IgD-negative memory B cell (primary cell): ENCODE measurements at places on chromosomes 5 and 9. TPM values are rescaled to one million over a fixed set of nuclear protein-coding genes. Genes with fewer than 3 reads are reported as not detected.

Gene SVEP1
- polyA plus RNA-seq, result not detected

Gene PPP3R2
- polyA plus RNA-seq, result not detected

Gene C9orf50
- polyA plus RNA-seq, result not detected

Gene BRD9
- polyA plus RNA-seq, result 19.3 TPM

Gene PHF24
- 0.06 TPM for polyA plus RNA-seq

Gene CDKN2B
- polyA plus RNA-seq, result 0.23 TPM

Gene NMUR2
- polyA plus RNA-seq, result not detected

Gene C5orf52
- polyA plus RNA-seq, result not detected

Gene MSX2
- not detected for polyA plus RNA-seq

Gene INSL6
- 0.38 TPM for polyA plus RNA-seq

Gene ZFP37
- 2.5 TPM for polyA plus RNA-seq

Gene ANKRD34B
- not detected for polyA plus RNA-seq

Gene CCL21
- polyA plus RNA-seq, result not detected

Gene SETD9
- 7.3 TPM for polyA plus RNA-seq

Gene BAAT
- not detected for polyA plus RNA-seq

Gene MUSK
- not detected for polyA plus RNA-seq

Gene COL27A1
- polyA plus RNA-seq, result not detected

Gene GFI1B
- polyA plus RNA-seq, result 0.74 TPM

Gene PIP5K1B
- polyA plus RNA-seq, result 5.0 TPM

Gene TERT
- polyA plus RNA-seq, result not detected

Gene NOXA1
- polyA plus RNA-seq, result 1.4 TPM

Gene DNAI1
- polyA plus RNA-seq, result not detected

Gene EIF4E1B
- polyA plus RNA-seq, result not detected

Gene EGR1
- polyA plus RNA-seq, result 32.3 TPM

Gene OBP2B
- not detected for polyA plus RNA-seq

Gene IL3
- not detected for polyA plus RNA-seq

Gene SRA1
- polyA plus RNA-seq, result 31.8 TPM

Gene SOHLH1
- not detected for polyA plus RNA-seq

Gene EGFL7
- not detected for polyA plus RNA-seq

Gene PCDHGA7
- polyA plus RNA-seq, result not detected

Gene FBN2
- polyA plus RNA-seq, result not detected
